ENCODE measurements at places on chromosomes 2 and 18. TPM values are rescaled to one million over a fixed set of nuclear protein-coding genes. Genes with fewer than 3 reads are reported as not detected.

DNA sequence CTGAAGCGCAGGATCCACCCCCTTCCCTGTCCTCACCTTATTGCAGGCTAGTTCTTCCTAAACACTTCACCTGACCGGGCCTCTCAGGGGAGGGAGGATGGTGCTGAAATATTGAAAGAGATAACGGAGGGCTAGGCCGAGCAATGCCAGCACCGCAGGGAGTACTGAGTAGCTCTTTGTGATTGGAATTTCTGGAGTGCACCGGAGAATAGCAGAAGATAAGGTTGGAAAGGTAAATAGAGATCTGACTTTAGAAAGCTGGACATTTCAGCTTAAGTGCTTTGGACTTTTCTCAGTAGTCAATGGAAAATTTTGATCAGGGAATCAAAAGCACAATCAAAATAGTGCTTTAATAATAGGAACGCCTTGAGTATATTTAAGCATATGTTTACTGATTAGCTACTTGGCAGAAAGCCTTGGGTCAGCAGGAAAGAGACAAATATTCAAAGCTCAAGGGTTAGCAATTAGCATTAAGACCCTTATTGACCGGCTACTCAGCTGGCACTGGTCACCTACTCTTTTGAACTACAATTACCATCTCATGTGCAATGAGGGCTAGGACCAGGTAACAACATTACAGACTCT lies 142.9 kb upstream of the NDUFV2 start:
- H3K27me3 ChIP-seq = peaks cover 3% of the 10 kb centered on the region
- H3K4me3 ChIP-seq = no peak overlapping the region
- H3K4me1 ChIP-seq = peaks cover 4% of the 10 kb centered on the region
- DNase-seq = no peak
- H3K36me3 ChIP-seq = no peaks in the 10 kb centered on the region

DNA sequence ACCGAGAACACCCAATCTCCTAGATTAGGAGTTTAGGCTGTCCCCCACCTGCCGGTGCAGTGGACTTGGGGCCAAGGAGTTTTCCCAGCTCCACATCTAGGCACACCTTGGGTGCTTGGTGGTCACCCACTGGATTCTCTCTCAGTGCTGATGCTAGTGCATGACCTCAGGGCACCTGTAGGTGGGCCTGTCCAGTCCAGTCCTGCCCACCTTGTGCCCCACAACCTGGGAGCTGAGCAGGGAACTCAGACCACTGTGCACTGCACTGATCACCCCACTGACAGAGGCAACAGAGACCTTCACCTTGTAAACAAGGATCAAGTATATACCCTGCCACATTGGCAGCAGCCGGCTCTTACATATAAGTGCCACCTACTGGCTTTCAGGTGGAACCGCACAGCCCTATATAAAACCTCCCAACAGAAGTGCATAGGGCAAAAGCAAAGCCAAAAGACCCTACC lies 12.7 kb upstream of the CDH19 start:
- no peak for DNase-seq
- H3K36me3 ChIP-seq = no peaks in the 10 kb centered on the region
- no peaks in the 10 kb centered on the region for H3K27me3 ChIP-seq
- H3K4me1 ChIP-seq = no peaks in the 10 kb centered on the region

Gene BUB1
- 10.0 TPM for total RNA-seq

Gene SERPINB12
- not detected for total RNA-seq

Measured in glutamatergic neuron (in vitro differentiated cells).